Fibroblast of the aortic adventitia (primary cell): ENCODE measurements at places on chromosomes 16 and 17. TPM values are rescaled to one million over a fixed set of nuclear protein-coding genes. Genes with fewer than 3 reads are reported as not detected.

- no peak for DNase-seq
Observed at GRCh38 chr16:78437352-78437968, 338.0 kb downstream of the WWOX start.

The ABCC12 gene
- not detected in 2 replicates for total RNA-seq

DNA sequence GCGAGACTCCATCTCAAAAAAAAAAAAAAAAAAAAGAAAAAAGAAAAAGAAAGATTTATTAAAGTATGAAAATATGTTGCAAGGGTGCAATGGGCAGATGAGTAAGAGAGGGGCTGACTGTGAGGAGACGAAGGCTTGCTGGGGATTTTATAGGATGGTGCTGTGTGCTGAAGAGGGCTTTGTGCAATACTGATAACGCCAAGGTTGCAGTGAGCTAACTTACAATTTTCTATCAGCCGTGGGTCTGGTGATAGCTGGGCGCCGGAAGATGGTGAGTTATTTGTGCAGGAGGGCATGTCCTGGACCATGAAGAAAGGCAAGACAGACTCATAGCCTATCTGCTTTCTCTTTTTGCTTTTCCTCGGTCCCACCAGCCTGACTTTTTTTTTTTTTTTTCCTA lies 281.1 kb downstream of the MAP2K6 start:
- no peak for DNase-seq

DNA sequence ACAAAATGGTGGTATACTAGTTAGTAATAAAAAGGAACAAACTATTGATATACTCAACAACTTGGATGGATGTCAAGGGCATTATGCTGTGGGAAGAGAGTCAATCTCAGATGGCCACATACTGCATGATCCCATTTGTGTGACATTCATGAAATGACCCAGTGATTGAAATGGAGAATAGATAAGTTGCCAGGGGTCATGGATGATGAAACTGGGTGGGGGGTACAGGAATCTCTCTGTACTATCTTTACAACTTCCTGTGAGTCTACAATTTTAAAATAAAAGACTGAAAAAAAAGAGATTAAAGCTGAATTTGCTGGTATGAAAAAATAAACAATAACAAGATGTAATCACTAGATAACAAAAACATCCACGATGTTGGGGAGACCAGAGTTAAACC lies 70.5 kb upstream of the CDYL2 start:
- DNase-seq, result no peak

DNA sequence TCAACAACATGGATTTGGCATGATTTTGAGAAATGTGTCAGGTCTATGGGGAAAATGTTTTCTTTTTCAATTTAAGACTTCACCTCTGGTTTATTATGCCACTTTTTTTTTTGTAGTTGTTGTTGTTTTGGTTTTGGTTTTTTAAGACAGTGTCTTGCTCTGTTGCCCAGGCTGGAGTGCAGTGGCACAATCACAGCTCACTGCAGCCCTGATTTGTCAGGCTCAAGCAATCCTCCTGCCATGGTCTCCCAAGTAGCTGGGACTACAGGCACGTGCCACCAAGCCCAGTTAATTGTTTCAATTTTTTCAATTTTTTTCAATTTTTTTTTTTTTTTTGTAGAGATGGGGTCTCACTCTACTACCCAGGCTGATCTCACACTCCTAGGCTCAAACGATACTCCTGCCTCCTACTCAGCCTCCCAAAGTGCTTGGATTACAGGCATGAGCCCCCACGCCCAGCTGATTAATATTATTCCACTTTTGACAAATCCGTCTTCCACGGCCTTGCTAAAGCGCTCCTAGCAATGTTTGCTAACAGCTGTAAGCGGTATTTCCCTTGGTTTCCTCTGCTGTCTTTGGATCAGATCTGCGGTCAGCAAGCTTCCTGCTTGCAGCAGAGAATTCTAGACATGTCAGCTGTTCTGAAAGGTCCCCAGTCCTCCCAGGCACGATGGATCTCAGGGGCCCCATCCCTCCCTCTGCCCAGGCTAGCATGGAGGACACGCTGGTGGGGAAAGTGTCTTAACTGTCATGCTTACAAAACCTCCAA lies 7.0 kb upstream of the MILR1 start:
- DNase-seq, result peak; percentile 54

- peak; percentile 32 for DNase-seq
Observed at GRCh38 chr16:964356-965035, 6.3 kb downstream of the LMF1 start.

The CLEC19A gene
- total RNA-seq, result not detected in 2 replicates

The NCBP3 gene
- 17.1 and 22.9 TPM in 2 replicates for total RNA-seq

The SPN gene
- not detected in 2 replicates for total RNA-seq

The NPIPB8 gene
- total RNA-seq, result 0.09 and 1.3 TPM in 2 replicates

GRCh38 chr17:68570526-68570925 lies 30.6 kb downstream of the FAM20A start:
- peak; percentile 49 for DNase-seq

DNA sequence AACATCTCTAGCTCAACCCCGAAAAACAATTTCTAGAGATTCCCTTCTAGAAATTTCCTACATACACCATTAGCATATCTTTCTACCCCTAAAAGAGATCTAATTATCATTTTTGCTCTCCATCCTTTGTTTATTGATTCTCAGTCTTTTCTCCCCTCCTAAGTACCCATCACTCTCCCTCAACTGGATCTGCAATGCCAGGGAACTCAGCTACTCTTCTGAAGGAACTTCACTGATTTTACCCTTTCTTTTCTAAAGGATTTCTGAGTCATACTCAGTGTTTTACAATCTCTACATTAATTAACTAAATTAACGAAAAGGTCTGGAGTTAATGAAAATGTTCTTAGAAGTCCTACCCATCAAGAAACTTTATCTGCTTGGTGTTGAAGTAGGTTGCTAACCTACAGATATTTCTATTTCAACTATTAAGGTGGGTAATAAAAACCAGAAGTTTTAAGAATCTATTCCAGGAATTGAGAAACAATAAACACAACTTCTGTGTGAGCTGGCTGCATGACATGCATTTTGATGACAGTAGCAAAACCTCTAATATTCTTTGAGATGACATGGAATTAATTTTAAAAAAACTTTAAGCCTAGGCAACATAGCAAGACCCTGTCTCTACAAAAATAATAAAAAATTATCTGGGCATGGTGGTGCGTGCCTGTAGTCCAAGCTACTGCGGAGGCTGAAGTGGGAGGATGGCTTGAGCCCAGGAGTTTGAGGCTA lies 13.6 kb downstream of the CREBBP start:
- DNase-seq, result no peak

GRCh38 chr16:76535-77272 lies 1.3 kb upstream of the MPG start:
- peak; percentile 94 for DNase-seq

The SLC13A2 gene
- total RNA-seq, result not detected in 2 replicates

DNA sequence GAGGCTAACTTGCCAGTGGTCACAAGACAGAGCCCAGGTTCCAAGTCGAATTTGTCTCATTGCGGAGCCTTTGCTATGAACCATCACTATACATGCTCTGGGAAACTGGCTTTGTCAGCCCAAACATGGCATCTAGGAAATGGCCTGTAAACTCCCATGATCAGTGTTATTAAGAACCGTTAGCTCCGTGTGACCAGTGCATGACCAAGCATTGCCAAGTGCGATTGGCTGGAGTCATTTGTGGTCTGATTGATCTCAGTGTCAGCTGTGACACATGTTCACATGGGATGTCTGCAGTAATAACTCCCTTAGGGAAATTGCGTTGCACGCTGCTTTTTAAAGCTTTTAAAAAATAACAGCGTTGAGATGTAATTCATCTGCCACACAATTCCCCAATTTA lies 18.6 kb upstream of the CDH3 start:
- DNase-seq, result no peak

DNA sequence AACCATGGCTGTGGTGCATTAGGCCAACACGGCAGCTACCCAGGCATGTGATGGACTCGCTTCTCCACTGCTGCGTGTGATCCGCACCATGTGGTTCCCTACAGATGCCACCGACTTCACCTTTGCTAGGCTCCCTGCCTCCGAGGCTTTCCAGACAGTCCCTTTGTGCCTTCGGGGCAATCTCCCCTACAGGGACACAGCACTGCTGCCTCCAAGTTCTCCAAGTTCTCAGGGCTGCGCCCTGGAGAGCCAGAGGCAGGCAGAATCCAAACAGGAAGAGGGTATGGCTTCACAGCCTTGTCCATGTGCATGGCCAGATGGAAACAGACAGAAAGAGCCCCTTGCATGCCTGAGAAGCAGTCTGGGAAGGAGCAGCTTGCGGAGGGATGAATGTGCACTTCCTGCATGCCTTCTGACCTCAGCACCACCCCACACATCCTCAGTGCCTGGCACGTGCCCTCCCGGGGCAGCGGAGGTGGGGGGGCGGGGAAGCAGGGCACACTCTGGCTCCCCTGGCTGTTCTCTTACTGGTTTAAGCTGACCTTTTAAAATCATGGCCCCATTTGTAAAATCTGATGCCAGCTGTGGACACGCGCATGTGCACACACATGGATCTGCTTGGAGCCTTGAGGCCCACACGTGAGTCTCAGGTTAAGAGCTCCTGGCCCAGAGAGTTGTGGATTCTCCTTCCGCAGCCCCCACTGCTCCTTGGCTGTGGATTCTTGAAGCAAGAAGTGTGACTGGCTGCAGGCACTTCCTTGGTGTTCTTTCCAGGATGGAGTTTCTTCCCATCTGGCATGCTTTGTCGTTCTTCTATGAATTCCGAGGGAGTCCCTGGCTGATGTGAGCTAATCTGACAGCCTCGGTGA lies 55.3 kb upstream of the MTSS2 start:
- no peak for DNase-seq

DNA sequence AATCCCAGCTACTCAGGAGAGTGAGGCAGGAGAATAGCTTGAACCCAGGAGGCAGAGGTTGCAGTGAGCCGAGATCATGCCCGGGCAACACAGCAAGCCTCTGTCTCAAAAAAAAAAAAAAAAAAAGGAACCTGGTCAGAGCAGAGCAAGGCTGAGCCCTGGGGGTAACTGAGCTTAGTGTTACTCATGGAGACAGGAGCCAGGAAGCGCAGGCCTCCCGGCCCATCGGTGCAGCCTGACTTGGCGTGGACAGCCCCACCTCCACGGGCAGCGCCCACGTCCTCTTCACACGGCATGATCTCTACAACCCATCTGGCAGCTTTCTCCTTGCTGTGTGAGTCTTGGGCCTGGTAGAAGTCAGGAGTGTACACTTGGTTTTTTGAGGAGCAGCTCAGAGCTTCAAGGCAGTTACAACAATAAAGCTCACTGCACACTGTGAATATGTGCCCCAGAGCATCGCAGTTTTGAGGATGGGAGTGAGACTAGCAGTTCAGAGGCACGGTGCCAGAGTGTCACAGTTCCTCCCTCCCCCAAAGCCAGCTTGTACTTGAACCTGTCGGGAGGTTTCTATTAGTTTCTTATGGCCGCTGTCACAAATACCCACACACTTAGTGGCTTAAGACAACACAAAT lies 129.9 kb downstream of the RAP1GAP2 start:
- peak; percentile 36 for DNase-seq

The CCL2 gene
- 11.1 and 109 TPM in 2 replicates for total RNA-seq
